ENCODE measurements at places on chromosomes 5 and 9. TPM values are rescaled to one million over a fixed set of nuclear protein-coding genes. Genes with fewer than 3 reads are reported as not detected.

The FOXD4L4 gene
- not detected for total RNA-seq

The MAT2B gene
- 29.1 TPM for total RNA-seq

The LRRC19 gene
- 0.78 TPM for total RNA-seq

The RAD17 gene
- 17.5 TPM for total RNA-seq

The PCDHB5 gene
- total RNA-seq = 4.3 TPM

The TPM2 gene
- 132 TPM for total RNA-seq

The CER1 gene
- total RNA-seq = not detected

The ABCA1 gene
- 18.1 TPM for total RNA-seq

The FOXD4 gene
- 0.99 TPM for total RNA-seq

The NUP188 gene
- 15.2 TPM for total RNA-seq

The ADAMTSL1 gene
- 0.52 TPM for total RNA-seq

- peak; percentile 55 for DNase-seq
Observed at GRCh38 chr5:59768152-59769040, 125.1 kb downstream of the PDE4D start.

GRCh38 chr9:91193087-91193657 lies 168.5 kb downstream of the AUH start:
- DNase-seq = peak; percentile 94

DNA sequence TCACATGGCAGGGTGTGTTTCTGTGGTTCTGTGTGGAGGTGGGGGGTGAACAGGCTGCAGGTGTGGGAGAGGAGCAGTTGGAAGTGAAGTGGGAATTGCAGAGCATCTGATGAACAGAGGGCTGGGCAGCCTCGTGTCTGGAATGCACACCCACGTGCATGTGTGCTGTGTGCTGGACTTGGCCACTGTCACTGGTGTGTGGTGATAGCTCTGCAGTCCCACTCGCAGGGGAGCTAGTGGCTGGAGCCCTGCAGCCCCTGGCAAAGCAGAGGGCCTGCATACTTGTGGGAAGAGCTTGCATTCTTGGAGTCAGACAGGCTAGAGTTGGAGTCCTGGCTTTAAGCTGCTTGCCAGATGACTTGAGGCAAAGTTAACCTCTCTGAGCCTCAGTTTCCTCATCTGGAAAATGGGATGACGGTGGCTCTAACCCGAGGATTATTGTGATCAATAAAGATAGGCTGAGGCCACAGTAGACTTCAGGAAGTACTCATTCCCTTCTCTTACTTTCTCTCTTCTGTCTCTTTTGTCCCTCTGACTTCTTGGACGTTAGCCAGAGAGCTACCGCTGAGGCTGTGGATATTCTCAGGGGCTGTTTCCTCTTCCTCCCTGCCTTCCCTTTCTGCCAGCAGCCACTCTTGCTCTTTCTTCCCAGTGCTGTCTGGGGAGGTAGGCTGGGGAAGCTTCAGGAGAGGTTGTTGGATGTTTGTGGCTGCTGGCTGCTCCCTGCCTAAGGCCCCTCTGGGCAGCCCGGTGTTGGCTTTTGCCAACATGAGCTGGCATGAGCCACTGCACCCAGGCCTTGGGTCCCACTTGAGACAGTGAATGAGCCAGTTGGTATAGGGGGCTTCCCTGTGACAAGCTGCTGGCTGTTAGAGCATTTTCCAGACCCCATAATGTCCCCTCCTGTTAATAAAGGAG lies 18.3 kb downstream of the PSAT1 start:
- peak; percentile 53 for DNase-seq

DNA sequence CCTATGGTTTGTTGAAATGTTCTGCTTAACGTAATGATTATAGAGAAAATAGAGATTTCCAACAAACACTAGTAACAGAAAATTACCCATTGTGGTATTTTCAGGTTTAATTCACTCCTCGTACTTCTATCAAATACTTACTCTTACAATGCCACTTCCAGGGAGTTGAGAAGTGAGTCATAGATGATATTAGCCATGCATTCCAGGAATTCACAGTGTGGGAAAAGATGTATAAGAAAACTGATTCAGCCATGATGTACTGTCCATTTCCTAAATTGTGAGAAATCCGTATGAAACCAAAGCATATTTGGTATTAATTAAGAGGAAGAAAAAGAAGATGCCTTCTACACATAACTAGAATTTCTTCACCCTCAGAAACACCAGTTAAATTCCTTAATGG lies 1854.6 kb upstream of the WWC1 start:
- no peak for DNase-seq

- no peak for DNase-seq
Observed at GRCh38 chr5:131396015-131396414, 132.2 kb downstream of the CDC42SE2 start.

DNA sequence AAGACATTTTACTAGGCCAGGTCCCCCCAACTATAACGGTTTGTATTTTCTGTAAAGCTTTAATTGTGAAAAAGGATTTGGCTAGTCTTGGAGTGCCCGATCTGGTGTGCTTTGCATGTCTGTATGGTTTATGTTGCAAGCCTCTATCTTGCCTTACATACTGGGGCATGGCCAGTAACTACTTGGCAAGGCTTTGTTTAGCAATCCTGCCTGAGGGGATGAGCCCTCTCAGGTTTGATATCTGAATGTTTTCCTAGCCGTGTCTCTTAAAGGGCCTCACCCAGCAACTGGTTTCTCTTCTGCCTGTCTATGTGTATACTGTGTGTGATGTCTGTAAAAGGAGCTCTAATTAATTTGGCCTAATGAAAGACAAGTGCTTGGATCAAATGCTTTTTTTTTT lies 61.3 kb upstream of the SPINK5 start:
- DNase-seq = no peak

- DNase-seq = no peak
Observed at GRCh38 chr9:72734631-72735030, 213.2 kb downstream of the TMC1 start.

DNA sequence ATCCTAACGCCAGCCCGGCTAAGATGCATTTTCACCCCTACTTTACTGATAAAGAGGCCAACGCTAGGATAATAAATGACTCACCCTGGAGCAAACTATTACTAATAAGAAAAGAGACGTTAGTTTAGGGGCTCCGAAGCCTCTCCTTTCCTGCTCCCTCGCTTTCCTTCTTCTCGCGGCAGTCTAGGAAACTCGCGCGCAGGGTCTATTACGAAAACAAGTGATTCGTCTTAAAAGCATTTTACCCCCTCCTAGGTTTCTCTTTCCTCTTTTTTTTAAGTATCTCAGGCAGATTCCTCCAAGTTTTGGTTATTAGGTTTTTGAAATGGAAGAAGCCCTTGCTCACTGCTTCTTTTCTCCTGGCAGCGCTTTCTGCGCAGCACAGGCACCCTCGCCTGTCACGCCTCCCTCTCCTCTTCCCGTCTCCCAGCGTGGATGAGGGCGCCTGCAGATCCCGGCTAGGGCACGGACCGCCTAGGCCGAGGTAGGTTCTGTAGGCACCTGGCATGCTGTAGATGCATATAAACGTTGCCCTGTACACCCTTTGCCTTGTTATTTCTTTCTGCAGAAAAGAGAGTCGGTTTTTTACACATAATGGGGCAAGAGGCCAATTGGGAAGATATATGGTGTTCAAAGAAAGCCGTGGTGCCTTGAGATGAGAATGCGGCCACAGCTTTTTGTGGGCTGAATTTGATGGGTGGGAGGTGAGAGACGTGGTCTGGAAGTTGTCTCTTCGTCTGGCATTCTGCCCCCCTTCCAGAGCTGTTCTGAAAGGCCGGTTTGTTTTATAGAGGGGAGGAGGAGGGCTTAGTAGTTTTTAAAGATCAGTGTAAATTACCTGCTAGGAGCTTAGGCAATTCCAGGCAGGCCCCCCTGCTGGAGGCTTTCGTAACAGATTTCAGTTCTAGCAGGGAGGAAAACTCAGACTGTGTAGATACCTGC lies 983 bp downstream of the GCNT1 start:
- DNase-seq = peak; percentile 31

DNA sequence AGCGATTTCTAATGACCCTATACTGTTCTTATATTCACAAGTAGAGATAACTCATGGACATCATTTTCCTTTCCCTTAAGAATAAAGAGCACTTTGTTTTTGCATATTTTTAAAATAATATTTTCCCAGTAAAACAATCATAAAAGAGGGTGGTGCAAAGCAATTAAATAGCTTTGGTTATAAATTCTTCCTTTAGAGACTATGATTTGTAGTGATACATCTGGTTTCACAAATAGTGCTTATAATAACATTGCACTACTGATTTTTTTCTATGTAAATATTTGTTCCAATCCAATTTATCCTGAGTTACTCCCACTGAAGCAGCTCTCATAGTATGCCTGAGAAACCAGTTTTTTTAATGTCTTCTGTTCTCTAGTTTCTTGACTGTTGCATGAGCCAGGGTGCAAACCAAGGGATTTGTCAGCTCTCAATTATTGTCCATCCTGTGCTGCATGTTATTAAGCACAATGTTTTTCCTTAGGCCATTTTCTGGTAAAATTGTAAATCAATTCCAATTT lies 74.7 kb downstream of the LURAP1L start:
- no peak for DNase-seq

DNA sequence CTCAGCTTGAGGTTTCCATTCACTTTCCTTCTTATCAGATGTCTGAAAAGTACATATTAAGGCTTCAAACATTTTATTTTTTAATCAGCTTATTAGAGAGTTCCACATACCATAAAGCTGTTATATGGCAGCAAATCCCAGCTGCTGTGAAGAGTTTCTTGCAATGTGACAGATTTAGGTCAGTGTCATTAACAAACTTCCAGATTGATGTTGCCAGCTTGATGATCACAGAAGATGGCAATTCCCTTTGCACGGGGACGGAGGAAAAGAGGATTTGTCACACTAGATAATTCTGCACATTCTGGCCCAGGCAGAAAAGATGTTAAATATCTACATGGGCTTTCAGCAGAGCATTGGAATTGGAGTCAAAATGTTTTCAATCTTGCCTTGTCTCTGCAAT lies 215.8 kb downstream of the BRINP1 start:
- DNase-seq = no peak

DNA sequence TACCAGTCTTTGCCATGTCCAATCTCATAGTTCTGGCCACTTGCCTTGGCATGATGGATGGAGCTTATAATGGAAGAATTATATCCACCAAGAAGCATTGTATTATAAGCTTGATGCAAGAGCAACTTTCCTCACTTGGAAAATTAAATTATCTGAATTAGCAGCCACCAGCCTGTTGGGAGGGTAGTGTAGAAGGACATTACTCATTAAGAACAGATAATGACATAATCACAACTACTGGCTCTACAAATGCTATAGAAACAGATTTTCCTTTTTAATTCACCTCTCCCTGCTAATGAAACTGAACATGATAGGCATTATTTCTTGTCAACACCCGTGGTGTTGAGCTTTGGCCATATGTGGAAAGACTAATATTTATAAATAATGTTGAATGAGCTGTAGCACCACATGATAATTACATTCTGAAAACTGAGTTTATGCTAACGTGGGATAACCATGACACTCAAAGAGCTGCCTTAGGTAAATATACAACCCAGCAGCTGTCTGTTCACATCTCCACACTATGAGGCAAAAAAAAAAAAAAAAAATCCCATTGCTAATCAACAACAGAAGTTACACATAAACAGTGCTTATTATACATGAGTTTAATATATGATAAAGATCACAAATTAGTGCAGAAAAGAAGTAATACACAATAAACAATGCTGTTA lies 48.1 kb upstream of the NR4A3 start:
- no peak for DNase-seq

GRCh38 chr9:136745389-136746154 lies 2.8 kb downstream of the LCN6 start:
- DNase-seq = no peak

GRCh38 chr5:35182910-35183535 lies 47.3 kb downstream of the PRLR start:
- peak; percentile 73 for DNase-seq

GRCh38 chr9:84807870-84808390 lies 138.4 kb downstream of the NTRK2 start:
- no peak for DNase-seq

DNA sequence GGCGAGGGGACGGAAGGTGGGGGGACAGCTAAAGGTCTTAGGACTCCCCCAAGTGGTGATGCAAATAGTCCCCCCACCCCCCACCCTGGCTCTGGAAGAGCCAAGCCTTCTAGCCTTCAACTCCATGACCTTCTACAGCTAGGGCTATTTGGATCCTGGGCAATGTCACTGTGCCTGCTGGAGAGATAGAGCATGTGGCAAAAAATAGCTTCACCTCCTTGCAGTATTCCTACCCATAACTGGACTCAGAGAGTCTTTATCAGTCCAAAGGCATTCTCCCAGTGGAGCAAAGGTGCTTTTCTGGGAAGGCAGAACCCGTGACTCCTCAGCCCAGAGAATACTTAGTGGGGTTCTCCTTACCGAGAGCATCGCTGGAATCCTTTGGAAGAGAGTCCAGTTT lies 48.9 kb upstream of the PPARGC1B start:
- DNase-seq = no peak

DNA sequence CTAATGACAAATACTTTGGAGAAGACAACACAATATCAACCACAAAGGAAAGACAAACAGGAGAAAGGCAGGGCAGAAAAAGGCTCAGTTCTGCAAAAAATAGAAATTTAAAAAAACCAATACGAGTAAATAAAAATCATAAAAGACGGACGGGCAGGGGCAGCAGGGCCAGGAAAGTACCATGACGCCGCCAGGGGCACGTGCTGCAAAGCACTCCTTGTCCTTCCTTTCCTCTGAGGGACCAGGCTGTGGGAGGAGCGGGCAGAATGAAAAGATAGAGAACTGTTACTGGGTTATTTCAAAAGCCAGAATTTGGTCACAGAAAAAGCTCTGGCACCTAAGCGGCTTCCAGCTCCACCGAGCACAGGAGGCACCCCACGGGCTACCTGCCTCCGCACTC lies 53.9 kb downstream of the HABP4 start:
- no peak for DNase-seq

All from body of pancreas (tissue), 4 donors.